ENCODE measurements at places on chromosomes 6 and 20.

GRCh38 chr20:9985281-9985680, 49.5 kb upstream of the ANKEF1 start:
- no peak for DNase-seq

DNA sequence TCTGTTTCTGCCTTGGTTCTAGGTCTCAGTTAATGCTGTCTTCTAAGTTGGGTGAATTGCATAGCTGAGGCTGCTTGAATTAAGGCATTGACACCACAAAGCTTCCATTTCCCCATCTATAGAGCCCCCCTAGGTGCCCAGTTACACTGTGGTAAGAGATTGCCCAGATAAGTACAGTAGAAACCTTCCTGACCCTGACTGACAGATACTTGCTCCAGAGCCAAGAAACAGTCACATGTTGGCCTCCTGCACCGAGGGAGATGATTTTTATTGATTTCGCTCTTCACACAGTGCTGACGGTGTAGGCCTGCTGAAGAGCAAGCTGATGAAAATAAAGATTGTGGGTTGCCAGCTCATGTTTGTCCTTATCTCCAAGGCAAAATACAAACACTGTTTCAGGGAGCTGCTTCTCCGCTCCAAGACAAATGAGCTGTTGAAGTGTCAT, 67.9 kb downstream of the TRMT11 start:
- DNase-seq = no peak

- no peak for DNase-seq
Measured at GRCh38 chr6:110329714-110330436, 28.3 kb downstream of the METTL24 start.

GRCh38 chr6:44477293-44477894, 89.9 kb downstream of the CDC5L start:
- no peak for DNase-seq

- DNase-seq = peak; percentile 76
Measured at GRCh38 chr20:62409931-62410745, 3.1 kb upstream of the CABLES2 start.

- no peak for DNase-seq
Measured at GRCh38 chr20:58719971-58720371, 27.4 kb downstream of the NPEPL1 start.

DNA sequence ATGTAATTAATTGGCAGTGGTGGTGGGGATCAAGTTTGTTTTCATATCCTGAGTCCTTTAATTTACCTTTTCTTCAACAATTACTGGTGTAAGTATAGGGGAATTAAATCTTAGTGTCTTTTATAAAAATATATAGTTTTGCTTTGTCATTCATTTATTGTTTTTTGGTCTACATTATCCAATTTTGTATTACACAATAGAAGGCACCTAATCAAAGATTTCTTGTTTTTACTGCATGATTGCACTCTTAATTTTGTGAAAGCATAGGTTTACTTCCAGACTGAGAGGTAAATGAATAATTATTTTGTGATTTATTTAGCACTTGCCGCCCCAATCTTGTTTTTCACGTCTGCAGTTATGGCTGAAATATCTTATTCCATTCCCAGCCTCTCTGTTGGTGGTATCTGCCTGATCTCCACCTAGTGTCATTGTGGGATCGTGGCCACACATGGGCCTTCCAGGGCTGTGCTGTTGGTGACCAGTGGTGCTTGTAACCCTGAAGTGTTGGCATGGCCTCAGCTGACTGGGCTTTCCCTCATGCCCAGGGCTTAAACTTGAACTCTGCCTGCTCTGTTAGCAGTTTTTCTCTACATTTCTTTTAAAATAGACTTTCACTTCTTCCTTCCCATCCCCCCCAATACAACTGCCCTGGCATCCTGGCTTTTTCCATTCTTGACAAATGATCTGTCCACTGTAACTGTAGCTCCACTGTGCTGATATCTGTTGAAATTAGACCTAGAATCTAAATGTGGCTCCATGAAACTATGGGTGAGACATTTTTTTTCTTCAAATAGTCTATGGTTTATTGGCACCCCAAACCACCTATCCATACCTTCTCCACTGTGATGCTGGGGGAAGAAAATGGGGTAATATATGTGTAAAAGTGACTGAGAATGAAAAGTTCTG, 24.8 kb downstream of the E2F3 start:
- DNase-seq = no peak

GRCh38 chr6:158321960-158322359, 9.7 kb downstream of the TULP4 start:
- DNase-seq = no peak

DNA sequence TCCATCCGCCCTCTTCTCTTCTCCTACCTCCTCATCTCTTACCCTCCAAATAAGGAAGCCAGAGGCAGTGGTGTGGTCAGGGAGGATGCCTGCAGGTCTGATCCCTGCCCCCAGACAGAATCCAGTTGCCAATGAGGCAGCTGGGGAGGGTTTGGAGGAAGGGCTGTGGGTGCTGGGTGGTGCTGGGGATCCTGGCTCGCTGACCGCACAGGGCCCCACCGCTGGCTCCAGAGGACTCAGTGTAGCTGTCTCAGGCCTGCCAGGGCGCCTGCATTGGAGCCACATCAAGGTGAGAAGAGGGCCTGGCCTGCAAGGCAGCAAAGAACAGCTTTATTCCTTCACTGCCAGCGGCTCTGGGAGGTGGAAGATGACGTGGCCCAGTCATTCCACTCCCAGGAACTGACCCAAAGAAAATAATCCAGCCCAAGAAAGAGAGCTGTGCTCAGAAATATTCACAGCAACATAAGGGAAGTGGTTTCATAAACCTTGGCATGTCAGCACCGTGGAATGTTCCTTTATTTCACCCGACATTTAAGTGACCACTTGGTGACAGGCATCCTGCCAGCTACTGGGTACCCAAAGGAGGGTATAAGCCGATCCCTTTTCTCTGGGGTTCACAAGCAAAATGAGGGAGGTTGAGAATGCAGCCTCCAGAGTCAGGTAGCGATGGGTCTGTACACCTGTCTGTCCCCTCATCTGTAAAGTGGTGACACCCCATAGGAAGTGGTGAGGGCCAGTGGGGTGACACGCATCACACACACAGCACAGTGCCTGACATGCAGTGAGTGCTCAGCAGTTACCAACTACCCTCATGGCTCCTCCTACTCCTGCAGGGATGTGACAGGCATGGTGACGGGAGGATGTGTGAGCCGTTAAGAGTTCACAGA, 125.1 kb downstream of the SNX5 start:
- DNase-seq = no peak

DNA sequence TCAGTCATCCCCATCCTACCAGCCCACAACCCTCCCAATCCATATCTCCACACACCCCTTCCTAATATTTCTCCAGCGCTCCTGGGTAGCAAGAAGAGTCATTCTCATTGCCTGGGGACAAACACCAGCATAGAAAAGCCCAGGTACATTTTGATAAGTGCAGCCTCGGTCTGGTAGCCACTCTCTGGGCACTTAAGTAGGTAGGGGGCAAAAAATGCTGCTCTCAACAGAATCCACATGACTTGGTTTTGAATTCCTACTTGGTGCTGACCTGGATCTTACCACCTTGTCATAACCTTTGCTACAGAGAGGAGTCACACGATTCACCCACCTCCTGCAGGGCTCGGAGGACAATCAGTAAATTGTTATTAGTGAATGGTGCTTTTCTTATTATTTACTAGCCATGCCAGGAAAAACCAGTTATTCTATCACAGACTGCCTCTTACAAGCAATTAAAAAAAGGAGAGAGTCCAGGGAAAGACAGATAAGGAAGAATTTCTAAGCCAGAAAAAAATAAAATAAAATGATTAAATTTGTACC, 249.1 kb downstream of the LY86 start:
- DNase-seq = no peak

GRCh38 chr6:30202366-30202765, 10.8 kb downstream of the TRIM26 start:
- no peak for DNase-seq

DNA sequence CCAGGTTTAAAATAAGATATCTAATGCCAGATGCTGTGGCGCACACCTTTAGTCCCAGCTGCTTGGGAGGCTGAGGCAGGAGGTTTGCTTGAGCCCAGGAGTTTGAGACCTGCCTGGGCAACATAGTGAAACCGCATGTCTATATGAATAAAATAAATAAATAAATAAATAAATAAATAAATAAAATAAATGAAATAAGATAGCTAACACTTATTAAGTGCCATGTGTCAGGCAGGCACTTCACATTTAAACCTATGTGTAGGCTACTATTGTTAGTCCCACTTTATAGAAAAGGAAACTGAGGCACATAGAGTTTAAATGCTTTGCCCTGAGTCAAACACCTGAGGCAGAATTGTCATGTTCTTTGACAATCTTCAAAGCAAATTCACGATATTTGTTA, 32.9 kb upstream of the RREB1 start:
- no peak for DNase-seq

DNA sequence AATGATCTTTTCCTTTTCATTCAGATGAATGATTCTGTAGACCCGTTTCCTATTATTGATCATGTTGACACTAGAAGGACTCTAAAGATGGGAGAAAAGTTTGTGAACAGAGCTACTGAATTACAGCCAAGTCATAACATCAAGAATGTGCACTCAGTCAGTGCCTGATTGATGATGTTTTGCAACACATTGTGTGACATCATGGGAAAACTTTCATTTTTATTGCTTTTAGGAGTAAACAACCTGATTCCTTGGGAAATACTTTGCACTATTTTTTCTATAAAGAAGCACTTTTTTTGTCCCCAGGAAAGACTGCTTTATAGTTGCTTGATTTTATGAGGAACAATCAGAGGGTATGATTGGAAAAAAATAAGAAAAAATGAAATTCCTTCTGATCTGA, 383.8 kb upstream of the JAG1 start:
- DNase-seq = no peak

DNA sequence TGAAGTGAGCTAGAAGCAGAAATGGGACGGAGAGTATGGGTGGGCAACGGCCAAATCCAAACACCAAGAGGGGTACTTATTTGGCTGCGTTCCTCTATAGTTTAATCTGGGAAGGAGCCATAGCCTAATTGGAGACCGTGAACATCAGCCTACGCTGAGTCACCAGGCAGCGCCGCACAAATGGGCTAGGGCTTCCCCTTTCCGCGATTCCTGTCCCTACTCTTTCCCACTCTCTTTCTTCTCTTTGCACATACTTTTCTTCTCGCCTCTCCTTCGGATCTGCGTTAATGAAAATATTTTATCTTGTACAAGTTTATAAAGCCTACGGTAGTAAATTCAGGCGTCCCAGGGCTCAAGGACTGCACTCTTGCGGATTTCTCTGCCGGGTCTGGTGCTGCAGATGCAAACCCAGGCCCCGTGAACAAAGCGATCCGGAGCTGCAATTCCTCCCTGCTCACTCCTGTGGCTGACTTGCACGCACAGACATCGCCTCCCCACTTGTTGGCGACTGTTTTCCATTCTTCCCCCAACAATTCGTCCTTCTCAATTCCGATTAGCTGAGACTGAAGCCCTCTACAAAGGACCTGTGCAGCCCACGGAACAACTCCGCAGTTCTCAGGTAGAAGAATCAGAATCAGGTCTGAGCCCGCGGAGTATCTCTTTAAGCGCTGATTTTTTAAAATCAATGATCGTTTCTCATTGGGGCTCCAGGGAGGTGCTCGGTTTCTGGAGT, 4.2 kb upstream of the TBX18 start:
- peak; percentile 64 for DNase-seq

DNA sequence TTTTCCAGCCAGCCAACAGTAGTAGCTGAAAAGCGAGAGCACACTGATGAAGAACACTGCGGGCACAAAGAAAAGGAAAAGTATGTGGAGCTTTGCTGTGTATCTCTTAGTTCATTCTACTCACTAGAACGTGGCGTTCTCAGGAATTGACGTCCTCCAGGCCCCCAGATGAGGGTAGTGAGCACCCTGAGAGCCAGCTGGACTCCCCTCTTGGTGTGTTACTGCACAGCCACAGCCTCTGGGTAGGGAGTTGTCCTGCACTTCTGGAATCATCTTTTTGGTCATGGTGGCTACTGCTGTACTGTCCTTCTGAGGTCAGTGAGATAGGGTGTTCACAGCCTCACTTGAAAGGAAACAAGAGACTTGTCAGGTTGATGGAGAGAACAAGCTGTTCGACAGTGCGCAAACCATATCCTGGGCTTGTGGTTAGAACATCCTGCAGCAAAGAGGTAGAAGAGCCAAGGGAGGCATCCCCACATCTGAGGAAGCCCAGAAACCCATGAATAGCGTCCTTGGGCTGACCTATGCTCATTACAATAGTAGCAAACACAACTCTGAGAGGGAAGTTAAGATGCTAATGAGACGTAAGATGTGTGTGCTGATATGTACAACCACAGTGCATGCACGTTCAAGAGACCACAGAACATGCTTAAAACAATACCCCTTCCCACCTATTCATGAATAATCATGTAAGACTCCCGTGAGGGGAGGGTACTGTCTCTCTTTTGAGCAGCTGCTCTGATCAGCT, 14.6 kb upstream of the HLA-F start:
- no peak for DNase-seq

- DNase-seq = no peak
Measured at GRCh38 chr6:157034436-157035230, 257.5 kb downstream of the ARID1B start.

- DNase-seq = no peak
Measured at GRCh38 chr20:50449738-50450492, 60.3 kb upstream of the PTPN1 start.

DNA sequence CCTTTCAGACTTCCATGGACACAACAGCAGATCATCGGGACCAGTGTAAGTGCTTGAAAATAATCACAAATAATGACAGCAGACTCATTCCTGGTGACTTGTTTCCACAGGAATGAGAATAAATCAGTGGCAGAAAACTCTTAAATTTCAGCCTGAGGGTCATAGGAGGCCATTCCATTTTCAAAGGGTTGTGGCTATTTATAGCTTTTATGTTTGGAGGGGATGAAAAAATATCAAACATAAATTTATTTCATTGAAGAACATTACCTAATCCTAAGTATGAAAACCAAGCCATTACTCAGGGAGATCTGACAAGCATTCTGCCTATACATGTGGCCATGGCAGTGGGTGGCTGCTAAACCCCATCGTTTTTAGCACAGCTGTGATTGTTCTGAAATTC, 173.6 kb upstream of the CNR1 start:
- DNase-seq = no peak

- no peak for DNase-seq
Measured at GRCh38 chr6:74879976-74880375, 325.9 kb downstream of the COL12A1 start.

DNA sequence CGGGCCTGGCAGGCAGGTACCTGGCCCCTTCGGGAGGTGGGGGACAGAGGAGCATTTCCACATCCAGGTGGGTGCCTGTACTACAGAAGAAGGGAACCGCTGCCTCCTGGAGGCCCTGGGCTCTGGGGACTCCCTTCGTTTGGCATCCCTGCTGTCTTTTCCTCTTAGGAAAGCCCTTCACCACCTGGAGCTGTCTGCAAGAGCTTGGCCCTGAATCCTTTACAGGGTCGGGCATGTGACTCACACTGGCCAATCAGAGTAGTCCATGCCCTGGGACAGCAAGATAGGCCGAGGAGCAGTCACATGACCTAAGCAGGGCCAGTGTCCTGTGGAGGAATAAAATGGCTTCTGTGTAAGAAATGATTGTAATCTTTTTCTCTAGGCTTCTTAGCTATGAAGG, 224.9 kb downstream of the ANKRD60 start:
- no peak for DNase-seq

DNA sequence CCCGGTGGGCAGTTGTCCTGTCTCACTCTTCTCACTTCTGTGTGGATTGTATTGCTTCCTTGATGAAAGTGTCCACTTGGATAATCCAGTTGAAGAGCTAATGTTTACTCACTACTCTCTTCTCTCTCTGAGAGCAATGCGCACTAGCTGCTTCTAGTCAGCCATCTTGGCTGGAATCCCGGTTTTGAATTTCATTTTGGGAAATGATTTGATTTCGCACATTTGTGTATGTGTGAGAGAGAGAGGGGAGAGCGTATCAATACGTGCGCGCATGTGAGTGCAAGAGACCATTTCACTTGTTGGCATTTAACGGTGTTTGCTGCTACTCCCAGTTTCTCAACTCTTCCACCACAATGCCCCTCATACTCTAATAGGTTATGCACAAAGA, 67.8 kb downstream of the KLHL32 start:
- no peak for DNase-seq
